ENCODE measurements at places on chromosomes 13 and 19. TPM values are rescaled to one million over a fixed set of nuclear protein-coding genes. Genes with fewer than 3 reads are reported as not detected.

SCAF1 gene
- 54.5 TPM for total RNA-seq

CYP4F11 gene
- 11.0 TPM for total RNA-seq

FXYD7 gene
- not detected for total RNA-seq

ZNF835 gene
- total RNA-seq = 2.8 TPM

SPATA13 gene
- total RNA-seq = 18.2 TPM

IGFL3 gene
- not detected for total RNA-seq
